Mammary epithelial cell (primary cell): ENCODE measurements at places on chromosomes 16 and 17. TPM values are rescaled to one million over a fixed set of nuclear protein-coding genes. Genes with fewer than 3 reads are reported as not detected.

Gene ERN1
- 36.8 and 76.8 TPM in 2 replicates for total RNA-seq

Gene INCA1
- 0.42 and 0.91 TPM in 2 replicates for total RNA-seq

Gene ADAM11
- total RNA-seq, result 0.13 and 0.33 TPM in 2 replicates

Gene CHST5
- total RNA-seq, result 0.21 and 0.24 TPM in 2 replicates
